A172 (cell line): ENCODE measurements at places on chromosomes 5 and 9. TPM values are rescaled to one million over a fixed set of nuclear protein-coding genes. Genes with fewer than 3 reads are reported as not detected.

DNA sequence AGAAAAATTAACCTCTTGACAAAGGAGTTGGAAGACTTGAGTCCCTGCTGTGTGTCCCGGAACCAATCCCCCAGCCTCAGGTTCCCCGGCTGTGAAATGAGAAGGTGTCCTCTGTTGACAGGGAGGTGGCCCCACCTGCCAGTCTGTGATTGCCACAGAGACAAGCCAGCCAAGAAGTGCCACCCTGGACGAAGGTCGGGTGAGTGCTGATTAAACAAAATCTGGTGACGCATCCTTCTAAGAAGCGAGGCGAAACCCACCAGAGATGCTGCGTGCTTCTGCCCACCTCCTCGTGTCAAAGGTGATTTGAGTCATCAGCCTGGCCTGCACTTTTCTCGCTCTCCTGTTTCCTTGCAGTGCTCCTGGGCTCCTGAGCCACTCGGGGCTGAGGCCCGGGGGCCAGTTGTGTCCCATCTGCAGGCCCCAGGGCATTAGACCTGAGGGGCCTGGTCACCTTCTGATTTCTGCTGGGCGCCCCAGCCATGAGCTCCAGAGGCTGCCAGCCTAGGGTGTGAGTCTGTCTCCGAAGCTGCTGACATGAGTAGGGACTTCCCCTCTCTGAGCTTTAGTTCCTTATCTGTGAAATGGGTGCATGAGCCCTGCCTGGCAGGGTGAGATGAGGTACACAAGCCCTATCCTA lies 28.7 kb downstream of the NEK6 start:
- DNase-seq, result peak; percentile 95

DNA sequence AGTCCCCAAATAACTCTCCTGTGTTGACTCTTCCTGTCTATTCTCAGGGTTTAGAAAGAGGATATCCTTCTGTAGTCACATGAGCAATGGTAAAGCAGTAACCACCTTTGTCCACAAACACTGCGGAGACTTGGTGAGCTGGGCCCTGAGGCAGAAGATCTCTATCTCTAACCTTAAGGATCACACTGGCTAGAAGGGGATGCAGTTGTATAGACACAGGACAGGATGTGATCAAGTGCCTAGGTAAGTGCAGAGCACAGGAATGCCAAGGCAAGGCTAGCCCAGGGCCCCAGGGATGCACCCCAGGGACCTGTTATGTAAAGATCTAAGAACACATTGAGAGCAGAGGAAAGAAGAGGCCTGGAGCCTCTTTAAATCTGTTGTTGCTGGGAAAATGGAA lies 610.5 kb downstream of the IRX1 start:
- no peak for DNase-seq

- DNase-seq, result no peak
Observed at GRCh38 chr9:19148187-19148586, 20.9 kb upstream of the PLIN2 start.

DNA sequence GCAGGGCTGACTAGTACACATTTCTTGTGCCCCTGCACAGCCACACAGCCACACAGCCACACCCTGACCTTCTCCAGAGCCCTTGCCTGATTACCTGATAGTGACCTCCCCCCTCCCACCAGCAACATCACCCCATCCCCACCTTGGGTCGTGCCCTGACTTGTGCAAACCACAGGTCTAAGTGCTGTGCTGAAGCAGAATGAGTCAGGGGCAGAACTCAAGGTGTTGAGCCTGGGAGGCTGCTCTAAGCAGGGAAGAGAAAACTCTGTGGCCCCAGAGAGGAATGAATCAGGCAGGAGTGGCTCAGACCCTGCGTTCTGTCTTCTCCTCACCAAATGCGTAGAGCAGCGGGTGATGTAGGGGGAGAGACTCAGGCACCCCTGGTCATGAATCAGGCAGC lies 24.3 kb upstream of the FAT2 start:
- no peak for DNase-seq

DNA sequence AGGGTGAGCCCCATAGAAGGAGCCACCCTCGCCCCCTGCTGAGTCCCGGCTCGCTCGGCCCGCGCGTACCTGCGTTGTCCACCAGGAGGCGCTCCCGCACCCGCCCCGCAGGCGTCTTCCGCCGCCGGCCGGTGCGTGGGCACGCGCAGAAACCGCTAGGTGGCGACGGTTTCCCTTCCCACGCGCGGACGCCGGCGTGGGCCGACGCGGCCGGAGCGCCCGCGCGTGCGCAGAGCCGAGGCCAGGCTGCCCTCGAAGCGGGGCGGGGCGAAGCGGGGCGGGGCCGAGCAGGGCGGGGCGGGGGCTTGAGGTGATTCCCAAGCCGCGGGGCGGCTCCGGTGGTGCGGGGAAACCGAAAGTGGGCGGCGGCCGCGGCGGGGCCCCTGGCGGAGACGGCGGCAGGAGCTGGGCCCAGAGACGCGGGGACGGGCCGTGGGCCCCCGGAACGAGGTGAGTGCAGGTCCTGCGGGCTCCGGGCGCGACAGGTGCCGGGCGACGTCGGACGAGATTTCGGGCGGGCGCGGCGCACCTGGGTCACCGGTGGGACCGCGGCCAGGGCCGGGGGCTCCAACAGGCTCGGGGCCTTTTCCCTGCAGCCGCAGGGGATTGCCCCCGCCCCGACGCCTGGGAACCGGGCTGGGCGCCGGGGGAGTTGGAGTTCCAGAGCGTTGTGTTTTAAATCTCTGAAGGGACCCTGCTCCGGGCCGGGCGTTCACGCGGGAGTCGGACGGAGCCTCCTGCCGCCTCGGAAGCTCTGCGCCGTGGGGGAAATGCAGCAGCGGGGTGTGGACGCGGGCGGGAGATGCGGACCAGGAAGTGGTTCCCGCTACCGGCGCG lies at the start of gene TDRD7:
TDRD7 (plus strand) TSS at position 308 of the 837 bp plus-strand sequence. CDS start 16,370 bp downstream, outside the sequence.
- DNase-seq, result peak; percentile 71

DNA sequence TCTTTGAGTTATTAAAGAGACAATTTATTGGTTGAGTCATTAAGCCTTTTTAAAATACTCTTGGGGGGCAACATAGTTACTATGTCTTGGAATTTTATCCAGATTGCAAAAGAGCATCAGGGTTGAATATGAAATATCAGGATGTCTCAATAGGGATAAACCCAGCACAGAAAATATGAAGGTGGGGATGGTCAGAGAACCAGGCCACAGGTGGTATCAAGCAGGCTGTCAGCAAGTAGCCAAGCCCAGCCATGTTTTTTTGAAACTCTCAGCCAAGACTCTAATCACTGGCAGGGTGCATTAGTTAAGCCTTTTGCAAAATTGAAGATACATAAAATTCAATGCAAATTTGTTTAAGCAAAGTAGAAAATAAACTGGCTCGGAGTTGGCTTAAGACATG lies 468.9 kb downstream of the DTWD2 start:
- no peak for DNase-seq

- DNase-seq, result no peak
Observed at GRCh38 chr5:32562843-32563242, 22.5 kb upstream of the SUB1 start.

DNA sequence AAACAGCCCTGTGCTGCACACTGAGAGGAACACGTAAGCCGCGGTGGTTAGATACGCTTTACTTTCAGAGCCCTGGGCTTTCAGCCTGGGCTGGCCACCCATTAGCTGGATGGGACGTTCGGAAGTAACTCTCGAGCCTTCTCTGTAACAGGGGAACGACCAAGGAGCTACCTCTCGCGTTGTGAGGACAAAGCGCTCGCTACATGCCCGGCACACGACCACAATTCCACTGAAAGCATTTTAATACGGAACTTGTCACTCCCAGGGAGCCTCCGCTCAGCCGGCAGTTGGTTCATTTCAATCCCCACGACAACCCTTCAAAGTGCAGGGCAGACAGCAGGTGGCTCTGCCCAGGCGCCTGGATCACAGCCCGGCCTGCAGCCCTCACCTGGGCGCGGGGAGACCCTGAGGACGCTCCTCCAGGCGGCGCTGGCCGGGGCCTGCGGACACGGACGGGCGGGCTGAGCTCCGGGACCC lies 368 bp downstream of the SURF1 start:
- DNase-seq, result no peak

The C5orf58 gene
- total RNA-seq, result not detected in 2 replicates

The PCDHA5 gene
- 0.10 and 0.12 TPM in 2 replicates for total RNA-seq

The LHX2 gene
- 10.9 and 14.5 TPM in 2 replicates for total RNA-seq

The DMRT3 gene
- total RNA-seq, result 0.24 TPM in 2 replicates

The PCDHGB5 gene
- total RNA-seq, result 0.10 TPM in 1 of 2 replicates, not detected in the other
